ENCODE measurements at places on chromosomes 13 and 19. TPM values are rescaled to one million over a fixed set of nuclear protein-coding genes. Genes with fewer than 3 reads are reported as not detected.
A peak's percentile ranks its signal among the peaks of the same experiment; 100 is the strongest.

Gene SMIM24
- total RNA-seq, result not detected

Gene ERF
- total RNA-seq, result 113 TPM

DNA sequence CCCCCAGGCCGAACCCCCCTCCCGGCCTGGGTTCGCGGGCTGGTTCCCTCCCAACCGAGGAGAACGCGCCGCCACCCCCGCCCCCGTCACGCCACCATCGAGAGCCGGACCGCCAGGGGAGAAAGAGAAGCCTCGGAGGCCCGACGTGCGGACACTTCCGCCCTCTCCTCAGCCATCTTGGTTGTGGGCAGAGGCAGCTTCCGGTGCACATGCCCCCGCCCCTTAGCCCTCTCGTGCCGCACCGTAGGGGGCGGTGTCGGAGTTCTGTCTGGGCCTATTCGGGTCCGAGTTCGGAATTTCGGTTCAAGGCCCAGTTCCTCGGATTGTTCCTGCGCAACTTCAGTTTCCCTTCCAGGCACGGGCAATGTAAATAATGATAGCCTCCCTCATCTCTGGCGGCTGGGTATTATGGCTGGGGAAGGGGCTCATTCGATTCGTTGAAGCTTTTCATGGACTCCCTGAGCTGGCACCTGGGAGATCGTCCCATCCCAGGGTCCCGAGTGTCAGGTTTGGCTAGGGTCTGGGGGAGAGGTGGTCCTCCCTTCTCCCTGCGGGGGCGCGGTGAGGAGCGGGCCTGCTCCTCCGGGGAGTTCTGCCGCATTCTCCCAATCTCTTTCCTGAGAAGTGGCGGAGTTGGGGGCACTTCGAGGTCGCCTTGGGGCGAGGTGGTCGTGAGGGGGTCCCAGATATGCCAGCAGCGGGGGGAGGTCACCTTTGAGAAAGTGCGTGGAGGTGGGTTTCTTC, at the start of the genes IER2 and STX10:
IER2 (plus strand) TSS at position 225 of the 744 bp plus-strand sequence. CDS start 2,776 bp downstream, outside the sequence.
STX10 (minus strand) TSS at position 189 of the 744 bp plus-strand sequence. CDS start 202 bp downstream, outside the sequence.
- peak; percentile 90 for DNase-seq
- H3K27ac ChIP-seq, result peak within 1 kb of the TSS; percentile 74
- H3K4me1 ChIP-seq, result peaks cover 33% of the 10 kb centered on the region
- no peaks in the 10 kb centered on the region for H3K27me3 ChIP-seq
- peaks cover 13% of the 10 kb centered on the region for H3K36me3 ChIP-seq

DNA sequence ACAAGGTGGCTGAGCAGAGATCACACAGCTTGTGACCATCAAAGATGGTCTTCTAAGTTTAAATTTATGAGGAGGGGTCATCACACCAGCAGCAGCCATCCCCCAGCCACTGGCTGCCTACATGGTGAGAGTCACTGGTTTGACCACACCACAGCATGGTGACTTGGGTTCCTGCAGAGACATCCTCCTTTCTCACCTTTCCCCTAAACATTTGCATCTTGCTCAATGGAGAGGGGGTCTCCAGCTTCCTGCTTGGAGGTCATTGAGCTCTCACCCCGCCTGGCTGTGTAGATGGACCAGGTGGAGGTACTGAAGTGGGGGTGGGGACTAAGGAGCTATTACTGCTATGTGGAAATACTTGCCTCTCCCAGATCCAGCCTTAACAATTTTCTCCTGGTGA, 247.6 kb upstream of the ARGLU1 start:
- H3K27ac ChIP-seq, result no peak overlapping the region
- H3K36me3 ChIP-seq, result no peaks in the 10 kb centered on the region
- no peaks in the 10 kb centered on the region for H3K4me1 ChIP-seq
- no peak overlapping the region for H3K4me3 ChIP-seq
- DNase-seq, result no peak

Gene TMEM259
- 388 TPM for total RNA-seq

All from CD4-positive, alpha-beta T cell (primary cell).